H1 (cell line): ENCODE measurements at places on chromosomes 6 and 20.

DNA sequence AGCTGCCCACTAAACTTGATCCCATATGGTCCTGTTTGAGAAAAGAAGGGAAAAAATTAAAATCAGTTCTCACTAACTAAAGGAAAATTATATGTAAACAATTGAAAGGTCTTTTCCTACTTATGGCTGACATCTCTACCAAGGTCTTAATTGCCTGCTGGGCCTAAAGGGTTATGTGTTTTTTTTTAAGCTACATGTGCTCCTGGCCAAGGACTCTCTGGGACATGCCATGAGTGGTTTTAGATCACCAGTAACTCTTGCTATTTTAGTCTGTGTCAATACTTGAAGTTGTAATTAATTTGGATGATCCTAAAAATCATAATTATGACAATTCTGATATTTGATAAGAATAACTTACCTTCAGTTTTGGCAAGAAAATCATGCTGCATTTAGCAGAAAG lies 35.9 kb upstream of the EYA4 start:
- DNase-seq, result no peak

DNA sequence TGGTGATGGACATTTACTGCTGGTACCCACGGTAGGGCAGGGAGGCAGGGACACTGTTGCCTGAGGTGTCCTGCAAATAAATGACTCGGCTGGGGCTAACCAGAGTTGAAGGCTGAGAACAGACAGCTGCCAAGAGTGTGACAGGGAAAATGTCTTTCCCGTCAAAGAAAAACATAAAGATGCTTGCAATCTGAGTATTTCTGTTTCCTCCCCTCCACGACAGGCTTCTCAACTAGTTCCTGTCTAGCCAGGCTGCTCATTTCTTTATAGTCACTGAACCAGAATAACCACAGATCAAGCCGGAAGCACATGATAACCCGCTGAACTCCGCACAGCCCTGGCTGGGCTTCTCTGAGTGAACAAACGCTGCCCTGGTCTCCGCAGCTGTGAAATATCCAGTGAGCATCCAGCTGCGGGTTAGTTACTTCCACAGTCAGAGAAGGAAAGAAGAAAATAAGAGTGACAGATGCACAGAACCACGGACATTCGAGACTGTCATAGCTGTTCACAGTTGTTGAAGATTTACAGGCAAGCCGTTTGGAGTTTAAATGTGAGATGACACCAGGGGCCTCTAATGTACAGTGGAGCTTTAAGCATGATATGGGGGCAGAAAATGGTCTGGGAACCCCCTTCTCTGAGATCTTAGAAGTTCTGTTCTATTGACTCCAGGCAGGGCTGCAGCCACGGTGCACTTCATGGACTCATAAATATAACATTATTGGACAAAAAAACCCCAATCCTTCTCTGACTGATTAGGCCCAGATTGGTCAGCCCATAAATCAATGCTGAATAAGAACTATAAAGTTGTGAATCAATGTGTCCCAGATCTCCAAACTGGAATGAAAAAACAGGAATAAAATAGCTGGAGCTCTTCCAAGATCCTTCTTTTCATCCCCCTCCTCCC lies 299.9 kb upstream of the SUPT3H start:
- DNase-seq, result no peak

GRCh38 chr6:27188885-27189418 lies 58.5 kb upstream of the PRSS16 start:
- DNase-seq, result no peak

DNA sequence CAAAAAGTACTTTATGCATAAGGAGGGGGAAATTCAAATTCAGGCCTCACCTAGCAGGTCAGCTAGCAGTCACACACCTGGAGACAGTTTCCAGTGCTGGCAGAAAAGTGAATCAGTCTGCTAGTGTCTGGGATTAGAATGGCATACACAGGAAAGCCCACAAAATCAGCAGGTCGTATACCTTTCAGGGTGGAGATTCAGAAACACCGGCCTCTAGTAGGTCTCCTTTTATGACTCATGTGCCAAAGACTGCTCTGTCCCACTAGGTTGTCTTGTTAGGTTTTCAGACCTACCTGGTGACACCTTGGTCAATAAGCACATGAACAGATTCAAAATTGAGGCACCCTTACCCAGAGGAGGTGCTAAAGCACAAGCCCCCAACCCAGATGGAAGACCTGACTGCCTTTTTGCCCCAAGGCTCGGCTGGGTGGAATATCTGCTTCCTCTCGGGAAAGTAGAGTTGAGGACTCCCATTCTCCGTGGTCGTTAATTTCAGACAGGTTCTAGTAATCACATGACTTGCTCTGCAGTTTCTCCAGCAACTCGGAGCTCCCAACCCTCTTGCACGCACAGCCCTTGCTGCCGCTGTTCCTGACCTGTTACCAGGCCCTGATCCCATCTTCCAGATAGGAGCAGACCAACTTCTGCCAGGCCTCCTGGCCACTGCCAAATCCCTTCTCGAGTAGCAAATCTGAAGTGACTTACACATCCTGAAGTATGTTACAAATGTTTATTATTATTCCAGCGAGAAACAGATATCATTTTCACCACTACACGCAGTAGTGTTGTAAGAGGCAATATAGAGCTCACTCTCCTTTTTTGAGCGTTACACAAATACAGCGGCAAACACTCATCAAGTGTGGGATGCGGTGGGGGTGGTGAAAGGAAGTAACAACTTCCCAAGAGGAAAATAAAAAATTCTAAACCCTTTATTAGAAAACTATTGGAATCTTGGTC lies 46.6 kb downstream of the AGPAT4 start:
- DNase-seq, result no peak

DNA sequence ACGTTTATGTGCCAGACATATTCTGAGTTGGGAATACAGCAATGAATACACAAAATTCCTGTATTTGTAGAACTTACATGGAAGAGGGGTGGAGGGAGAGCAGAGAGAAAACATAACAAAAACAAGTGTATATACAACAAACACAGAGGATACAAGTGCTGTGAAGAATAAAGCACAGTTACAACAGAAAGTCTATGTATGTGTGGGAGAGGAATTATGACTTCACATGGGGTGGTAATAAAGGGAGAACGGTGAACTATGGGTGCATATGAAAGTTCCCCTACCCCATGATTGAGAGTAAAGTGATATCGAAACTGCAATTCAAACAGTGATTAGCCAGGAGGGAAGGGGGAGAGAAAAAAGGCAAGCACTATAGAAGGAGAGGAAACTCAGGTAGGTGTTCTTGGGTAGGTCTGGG lies 24.6 kb downstream of the HBS1L start:
- no peak for DNase-seq

DNA sequence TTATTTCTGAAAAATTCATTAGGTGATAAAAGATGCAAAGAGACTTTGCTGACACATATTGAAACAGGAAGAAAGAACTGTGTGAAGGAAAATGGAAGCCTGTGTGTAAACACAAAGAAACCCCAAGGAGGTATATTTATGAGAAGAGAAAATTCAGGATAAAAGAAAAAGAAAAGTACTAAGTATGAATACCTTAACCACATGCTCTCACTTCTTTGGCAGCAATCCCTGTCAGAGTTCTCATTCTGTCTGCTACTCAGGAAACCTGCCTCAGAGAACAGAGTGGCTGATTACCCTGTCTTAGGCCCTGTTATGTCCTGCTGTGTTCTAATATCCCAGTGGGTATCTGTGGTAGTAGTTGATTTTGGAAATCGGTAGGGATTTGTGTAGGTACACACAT lies 457.9 kb downstream of the TBC1D32 start:
- DNase-seq, result no peak

- DNase-seq, result no peak
Observed at GRCh38 chr6:161546632-161547031, 272.8 kb upstream of the AGPAT4 start.

DNA sequence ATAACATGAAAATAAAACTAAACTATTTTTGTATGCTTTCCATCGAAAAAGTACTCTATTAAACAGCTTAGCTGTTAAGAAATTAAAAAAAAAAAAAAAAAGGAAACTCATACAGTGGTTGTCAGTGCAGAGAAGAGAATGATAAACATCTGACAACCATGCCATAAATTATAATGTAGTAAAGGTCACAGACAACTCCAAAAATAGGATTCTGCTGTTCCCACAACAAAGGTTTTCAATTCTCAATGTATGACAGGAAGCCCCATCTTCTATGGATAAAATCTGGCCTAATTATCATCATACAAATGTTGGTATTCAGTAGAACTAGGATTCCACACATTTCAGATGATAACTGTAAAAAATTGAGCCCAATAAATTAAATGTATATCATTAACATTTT lies 5.0 kb downstream of the PLN start:
- no peak for DNase-seq

DNA sequence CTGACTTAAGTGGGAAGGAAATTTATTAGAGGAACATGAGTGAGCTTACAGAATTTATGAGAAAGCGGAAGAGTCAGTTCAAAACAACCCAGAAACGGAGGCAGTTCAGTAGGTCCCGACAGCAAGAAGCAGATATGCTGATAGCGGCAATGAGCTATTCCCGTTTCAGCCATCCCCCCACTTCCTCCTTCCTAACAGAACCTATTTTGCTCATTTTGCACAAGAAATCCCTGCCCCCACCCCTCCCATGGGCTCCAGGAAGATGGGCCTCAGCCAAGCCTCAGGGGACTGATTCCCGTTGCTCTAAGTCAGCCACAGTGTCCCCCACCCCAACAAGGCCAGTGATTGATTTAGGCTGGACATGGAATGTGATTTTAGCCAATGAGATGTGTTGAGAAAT lies 157.5 kb downstream of the CEBPB start:
- DNase-seq, result no peak

- DNase-seq, result no peak
Observed at GRCh38 chr6:89197141-89197540, 20.0 kb downstream of the GABRR1 start.

GRCh38 chr6:25883536-25883935 lies 9.5 kb upstream of the SLC17A3 start:
- DNase-seq, result no peak

DNA sequence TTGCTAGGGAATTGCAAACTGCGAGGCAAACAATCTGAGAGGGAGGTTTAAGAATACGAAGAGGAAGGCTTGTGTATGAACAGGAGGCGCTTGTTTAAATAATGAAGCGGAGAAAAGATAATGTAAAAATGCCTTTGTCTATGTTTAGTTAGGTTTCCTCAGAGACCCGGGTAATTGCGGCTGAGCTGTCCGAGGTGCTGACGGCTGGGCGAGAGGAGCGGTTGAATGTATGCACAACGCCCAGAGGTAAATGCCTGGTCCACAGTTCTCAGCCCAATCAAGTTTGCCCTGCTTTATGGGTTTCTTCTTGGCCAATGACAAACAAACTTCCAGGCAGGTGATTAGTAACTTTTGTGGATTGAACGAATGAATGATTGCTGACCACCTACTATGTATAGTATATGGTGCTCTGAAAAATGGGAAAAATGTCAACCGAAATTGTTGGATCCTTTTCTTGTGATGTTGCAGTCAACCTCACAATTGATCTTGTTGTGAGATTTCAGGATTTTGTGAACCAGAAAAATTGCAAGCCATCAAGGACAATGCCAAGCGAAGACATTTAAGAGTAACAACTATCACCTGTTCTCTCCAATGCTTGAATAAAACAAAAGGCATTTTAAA lies 38.3 kb upstream of the SLC32A1 start:
- no peak for DNase-seq

DNA sequence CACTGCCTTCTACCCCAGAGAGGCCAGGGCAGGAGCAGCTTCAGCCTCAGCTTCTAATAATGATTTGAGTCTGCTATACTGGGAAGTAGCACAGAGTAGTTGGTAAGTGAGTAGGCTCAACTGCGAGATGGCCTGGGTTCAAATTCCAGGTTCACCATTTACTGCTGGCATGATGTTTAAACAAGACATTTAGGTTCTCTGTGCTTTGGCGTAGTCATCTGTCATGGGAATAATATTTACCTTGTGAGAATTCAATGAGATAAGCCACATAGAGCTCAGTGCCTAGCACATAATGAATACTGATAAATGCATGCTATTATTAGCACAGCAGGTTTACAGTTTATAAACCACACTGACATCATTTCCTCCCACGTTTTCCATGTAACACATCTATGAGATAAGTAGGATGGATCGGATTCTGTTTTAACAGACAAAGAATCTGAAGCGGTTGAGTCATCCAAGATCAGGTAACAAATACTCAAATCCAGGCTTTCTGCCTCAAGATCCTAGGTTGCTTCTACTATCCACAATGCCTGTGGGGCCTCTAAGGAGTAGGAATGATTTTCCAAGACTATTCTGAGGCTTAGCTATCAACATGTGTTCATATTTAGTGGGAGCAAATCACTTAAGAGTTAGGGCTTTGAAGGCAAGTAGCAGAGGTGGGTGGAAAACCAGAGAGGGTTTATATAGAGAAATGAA lies 72.9 kb upstream of the DTNBP1 start:
- DNase-seq, result no peak

GRCh38 chr20:40457404-40457803 lies 231.6 kb downstream of the MAFB start:
- no peak for DNase-seq

DNA sequence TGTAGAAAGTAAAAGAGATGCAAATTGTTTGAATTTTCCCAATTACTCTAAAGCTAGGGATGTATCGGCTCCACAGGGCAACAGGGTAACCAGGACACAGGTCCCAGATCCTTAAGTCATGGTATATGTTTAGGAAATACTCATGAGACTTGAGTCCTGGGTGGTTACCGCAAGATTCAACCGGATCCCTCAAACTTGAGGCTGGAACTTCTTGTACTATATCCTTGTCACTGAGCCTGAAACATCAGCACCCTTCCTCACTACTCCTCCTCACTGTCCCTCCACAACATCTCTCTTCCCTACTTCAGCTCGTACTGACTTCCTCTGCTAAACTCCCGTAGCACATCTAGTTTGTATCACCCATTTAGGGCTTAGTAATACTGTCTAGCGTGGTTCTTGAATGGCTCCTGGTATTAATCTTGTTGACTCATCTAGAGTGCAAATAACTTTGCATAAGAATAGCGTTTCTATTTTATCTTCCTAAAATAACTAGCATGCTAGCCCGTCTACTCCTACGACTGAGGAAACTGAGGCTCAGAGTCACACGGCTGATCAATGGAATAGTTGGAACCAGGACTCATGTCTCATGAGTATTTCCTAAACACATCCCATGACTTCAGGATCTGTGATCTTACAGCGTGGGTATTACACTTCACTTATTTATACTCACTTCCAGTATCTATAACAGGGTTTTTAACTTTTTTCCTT lies 72.1 kb downstream of the FILIP1 start:
- no peak for DNase-seq

- DNase-seq, result peak; percentile 49
Observed at GRCh38 chr6:127483399-127484055, 24.3 kb upstream of the KIAA0408 start.

- DNase-seq, result no peak
Observed at GRCh38 chr20:16617056-16617455, 43.8 kb upstream of the KIF16B start.

DNA sequence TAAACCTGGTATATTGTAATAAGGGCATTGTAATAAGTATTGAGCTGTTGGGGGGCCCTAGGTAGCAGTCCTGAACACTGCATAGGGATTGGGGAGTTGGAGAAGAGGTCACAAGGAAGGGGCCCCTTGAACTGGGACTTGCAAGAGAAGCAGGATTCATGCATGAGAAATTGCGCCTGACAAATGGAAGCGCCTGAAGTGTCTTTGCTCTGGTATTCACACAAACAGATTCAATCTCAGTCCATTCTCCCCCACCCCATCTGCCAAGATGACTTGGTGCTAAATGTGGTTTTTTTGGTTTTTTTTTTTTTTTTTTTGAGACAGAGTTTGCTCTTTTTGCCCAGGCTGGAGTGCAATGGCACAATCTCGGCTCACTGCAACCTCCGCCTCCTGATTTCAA lies 87.1 kb downstream of the CAP2 start:
- no peak for DNase-seq

- DNase-seq, result no peak
Observed at GRCh38 chr6:153129873-153130514, 1.1 kb downstream of the RGS17 start.
